ENCODE measurements at places on chromosomes 1 and 21.

DNA sequence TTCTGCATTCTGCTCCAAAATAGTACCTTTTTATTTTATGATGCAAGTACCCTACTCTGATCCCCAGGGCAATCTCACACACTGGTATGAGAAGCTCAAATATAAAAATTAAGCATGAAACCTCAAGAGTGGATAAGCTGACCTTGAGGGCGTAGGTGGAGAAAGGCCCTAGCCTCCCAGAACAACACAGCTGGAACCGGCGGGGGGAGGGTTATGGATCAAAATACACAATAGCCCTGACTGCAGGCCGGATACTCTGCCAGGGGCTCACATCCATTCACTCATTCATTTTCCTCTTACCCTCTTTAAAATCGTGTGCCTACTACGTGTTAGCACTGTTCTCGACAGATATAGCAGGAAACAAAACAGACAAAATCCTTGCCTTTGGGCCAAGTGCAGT lies 32.8 kb upstream of the ECE1 start:
- no peak for DNase-seq

DNA sequence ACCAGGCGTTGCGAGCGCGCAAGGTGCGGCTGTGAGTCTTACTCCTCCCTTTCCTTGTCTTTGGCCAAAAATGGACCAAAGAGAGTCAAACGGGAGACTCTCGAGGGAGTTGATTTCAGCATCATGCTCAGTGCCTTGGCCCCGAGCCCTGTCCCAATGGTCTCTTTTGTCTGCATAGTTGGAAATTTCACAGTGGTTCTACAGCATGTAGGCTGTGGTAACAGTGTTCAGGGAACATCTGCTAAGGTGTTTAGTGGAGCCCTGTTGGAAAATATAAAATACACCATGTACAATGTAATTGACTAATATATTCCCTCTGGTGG lies 2.7 kb downstream of the CACNA1E start:
- DNase-seq = no peak

- DNase-seq = no peak
Measured at GRCh38 chr1:167246971-167247370, 26.3 kb downstream of the POU2F1 start.

- DNase-seq = no peak
Measured at GRCh38 chr1:53378932-53379661, 51.2 kb upstream of the LRP8 start.

DNA sequence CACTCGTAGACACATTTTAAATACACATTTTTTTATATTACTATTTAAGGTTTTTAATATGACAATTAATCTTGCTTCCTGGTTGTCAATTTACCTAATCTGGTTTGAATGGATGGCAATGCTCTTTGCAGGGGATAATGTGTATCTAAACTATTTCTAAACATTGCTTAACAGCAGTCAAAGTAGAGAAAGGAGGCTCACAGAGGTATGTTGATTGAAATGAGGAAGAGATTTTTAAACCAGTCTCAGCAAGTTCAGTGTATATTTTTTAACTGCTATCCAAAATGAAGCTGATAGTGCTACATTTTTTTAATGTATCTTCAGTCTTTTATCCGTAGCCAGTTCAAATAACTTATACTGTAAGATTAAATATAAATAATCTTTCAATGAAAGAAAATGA lies 17.4 kb downstream of the FMO1 start:
- no peak for DNase-seq

GRCh38 chr1:14884614-14885175 lies 268.9 kb upstream of the TMEM51 start:
- DNase-seq = no peak

- no peak for DNase-seq
Measured at GRCh38 chr1:171220081-171220420, 28.2 kb upstream of the FMO1 start.

DNA sequence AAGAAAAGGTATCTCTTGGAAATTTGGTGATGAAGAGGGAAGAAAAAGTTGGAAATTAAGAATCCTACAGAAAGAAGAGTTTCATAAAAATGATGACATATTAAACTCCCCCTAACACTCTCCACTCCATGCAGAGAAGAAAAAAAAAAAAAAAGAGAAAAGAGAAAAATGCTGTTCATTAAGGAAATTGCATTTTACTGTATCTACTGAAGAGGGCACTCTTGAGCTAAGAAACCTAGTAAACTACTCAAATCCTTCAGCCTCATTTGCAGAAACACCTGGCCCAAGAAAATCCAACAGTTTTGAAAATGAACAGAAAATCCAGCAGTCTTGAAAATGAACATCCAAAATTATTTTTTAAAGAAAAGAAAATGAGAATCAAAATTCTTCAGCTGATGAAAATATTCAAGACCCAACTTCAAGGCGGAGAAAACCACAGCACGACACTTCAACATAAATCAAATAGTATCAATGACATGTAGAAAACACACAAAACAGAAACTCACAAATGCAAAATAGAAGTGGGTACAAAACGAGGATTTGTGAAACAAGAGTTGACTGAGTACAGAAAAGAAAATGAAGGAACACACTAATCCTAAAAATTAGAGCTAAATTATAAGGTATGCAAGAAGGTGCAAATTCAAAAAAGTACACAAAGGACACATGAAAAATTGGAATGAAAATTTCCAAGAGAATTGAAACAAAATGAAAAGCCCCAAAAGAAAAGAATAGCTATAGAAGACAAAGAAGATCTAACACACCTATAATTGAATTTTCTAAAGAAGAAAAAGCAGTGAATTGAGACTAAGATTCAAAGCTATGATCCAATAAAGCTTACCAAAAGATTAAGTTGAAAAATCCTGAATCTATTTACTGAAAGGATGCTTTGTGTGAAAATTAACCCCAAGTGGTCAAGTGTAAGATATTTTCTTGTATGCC lies 73.2 kb upstream of the DNAJC6 start:
- peak; percentile 33 for DNase-seq

GRCh38 chr1:65959896-65960567 lies 167.3 kb downstream of the PDE4B start:
- no peak for DNase-seq

DNA sequence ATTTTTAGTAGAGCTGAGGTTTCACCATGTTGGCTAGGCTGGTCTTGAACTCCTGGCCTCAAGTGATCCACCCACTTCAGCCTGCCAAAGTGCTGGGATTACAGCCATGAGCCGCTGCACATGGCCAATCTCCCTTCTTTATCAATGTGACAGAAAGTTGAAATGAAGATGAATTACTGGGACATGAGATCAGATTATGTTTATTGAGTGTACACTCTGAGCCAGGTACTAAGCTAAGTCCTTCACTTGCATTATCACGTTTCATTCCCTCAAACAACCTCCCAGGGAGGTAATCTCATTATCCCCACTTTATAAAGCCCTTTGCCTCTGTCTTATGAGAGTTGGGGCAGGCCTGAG lies 6.3 kb upstream of the CHI3L2 start:
- DNase-seq = no peak

DNA sequence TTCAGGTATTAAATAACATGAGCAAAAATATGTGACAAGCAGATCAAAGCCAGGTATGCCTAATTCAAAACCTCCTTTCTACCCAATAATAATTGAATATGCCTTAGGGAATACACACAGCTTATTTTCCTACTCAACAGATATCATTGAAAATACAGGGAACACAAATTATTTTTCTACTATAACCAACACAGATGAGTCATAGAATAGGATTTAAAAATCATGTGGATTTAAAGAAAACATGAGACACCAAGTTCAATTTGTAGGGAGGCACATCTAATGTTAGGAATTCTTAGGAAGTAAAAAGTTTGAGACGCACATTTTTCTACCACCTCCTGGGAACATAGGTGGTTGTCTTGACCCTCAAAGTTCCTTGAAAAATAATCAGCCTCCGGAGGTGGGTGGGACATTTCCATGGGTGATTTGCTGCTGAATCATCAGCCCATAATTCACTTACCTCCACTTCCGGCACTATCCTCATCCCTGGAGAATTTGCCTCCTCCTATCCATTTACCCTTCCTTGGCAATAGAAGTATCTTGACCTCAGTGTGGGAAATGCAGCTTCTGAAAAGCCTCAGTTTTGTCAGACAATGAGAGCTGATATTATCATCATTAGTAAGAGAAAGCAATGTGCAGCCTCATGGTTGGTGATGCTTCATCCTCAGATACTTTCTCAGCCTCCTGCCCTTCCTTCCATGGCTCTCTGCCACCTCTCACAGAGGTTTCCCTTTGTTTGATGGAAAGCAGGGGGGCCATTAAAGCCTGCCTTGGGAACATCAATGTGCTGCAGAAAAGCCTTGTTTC lies 33.5 kb upstream of the RGS4 start:
- no peak for DNase-seq

GRCh38 chr1:186900539-186901237 lies 71.9 kb downstream of the PLA2G4A start:
- DNase-seq = no peak

GRCh38 chr1:3290915-3291314 lies 163.6 kb upstream of the ARHGEF16 start:
- DNase-seq = no peak

DNA sequence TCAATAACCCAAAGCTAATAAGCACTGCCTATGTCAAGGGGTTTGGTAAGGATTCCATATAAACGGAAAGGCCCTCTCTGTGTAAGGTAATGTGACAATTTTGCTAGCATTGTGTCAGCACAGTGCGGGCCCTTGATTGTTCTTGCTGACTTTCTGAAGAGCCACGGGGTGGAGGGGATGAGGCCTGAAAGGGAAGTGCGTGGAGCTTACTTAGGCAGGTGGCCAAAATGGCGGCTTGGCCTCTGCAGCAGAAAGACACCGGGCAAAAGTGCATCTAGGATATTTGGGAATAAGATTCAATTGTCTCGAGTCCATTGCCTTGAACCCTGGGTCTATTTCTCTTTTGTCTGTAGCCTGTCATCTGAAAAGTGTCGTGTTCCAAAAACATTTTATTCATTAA lies 114.3 kb downstream of the TGFB2 start:
- DNase-seq = no peak

DNA sequence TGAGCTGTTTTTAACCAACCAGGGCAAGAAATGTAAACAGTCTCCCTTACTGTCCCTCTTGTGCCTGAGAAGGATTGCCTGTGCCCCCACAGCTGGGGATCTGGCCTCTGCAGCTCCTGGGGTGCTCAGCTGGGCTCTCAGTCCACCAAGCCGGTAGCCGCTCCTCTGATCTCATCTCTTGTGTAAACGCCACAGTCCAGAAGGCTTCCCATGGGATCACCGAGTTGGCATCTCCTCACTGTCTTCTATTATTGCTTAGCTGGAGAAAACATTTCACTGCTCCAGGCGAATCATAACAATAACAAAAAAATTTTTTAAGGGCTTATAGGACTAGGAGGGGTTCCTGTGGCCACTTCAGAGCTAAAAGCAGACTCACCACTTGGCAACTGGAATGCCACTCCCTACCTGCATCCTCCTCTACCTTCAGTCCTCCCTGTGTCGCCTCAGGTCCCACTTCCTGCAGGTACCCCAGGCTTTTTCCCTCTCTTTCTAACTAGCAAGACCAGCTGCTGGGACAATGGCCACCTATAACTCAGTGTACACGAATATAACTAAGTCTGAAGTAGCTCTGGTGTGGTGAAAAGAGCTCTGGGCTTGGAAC lies 75.8 kb downstream of the ATP1A1 start:
- DNase-seq = no peak

DNA sequence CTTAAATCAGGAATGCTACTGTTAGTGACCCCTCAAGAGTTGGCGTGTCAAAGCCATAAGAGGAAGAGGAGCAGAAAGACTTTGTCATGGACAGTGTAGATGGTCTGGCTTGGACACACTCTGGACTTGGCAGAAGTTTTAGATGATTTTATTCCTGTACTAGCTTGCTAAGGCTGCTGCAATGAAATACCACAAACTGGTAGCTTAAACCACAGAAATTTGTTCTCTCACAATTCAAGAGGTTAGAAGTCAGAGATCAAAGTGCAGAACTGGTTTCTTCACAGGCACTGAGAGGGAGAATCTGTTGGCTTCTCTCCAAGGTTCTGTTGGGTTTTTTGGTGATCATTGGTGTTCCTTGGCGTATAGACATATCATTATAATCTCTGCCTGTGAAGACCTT lies 869.8 kb upstream of the B3GALT2 start:
- DNase-seq = peak; percentile 63

DNA sequence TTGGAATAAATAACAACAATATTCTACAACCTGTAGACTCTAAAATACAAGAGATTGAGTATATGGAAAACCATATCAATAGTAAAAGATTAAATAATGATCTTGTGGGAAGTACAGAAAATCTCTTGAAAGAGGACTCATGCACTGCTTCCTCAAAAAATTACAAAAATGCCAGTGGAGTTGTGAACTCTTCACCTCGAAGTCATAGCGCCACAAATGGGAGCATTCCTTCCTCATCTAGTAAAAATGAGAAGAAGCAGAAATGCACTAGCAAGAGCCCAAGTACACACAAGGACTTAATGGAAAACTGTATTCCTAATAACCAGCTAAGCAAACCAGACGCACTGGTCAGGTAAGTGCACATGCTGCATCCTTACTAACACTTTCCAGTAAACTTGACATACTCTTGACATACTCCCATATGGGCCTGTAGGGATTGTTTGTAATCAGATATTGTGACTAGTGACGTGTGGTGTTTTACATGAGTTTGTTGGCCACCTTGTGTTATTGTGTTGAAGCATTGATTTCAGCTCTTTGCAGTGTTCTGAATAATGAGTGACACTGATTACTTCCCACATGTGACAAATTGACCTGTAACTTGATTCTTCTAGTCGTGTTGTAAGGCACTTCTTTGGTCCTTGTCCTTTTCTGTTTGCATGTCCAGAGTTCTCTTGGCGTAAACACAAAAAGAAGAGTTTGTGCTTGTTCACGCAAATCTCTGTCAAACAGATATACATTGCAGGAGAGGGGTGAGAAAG lies 28.0 kb downstream of the MACO1 start:
- DNase-seq = no peak

GRCh38 chr1:18233176-18233864 lies 125.7 kb downstream of the IGSF21 start:
- no peak for DNase-seq

DNA sequence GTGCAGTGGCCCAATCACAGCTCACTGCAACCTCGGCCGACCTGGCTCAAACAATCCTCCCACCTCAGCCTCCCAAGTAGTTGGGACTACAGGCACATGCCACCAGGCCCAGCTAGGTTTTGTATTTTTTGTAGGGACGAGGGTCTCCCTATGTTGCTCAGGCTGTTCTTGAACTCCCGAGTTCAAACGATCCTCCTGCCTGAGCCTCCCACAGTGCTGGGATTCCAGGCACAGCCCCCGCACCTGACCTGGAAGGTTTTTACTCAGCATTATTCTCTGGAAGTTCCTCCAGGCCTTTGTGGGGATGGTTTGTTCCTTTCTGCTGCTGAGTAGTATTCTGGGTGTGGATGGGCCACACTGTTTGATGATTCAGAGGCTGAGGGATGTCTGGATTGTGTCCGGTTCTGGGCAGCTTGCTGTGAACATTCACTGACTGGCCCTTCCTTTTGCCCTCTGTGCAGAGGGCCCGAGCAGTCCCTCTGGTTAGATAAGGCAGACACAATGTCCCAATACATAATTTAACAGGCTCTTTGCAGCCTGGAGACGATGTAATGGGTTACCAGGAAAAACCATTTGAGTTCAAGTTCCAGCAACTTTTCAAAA lies 6.0 kb upstream of the TRAPPC10 start:
- no peak for DNase-seq

DNA sequence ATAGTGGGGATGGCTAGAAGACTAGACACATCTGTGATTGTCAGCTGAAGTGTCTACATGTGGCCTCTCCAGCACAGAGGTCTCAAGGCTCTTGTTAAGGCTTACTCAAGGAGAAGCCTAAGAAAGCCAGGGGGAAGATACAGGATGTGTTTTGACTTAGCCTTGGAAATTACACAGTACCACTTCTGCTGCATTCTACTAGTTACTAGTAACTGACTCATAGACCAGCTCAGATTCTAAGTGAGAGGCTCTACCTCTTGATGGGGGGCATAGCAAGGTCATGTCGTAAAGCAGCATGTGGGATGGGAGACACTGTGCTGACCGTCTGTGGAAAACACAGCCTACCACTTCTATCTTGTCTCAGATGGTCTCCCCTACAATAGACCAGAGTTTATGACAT lies 99.5 kb downstream of the UBE2U start:
- no peak for DNase-seq

Data from CD4-positive, alpha-beta T cell treated with Interleukin-2 at 100 ng/mL for 4 hours (primary cell).